Nephron progenitor cell (in vitro differentiated cells): ENCODE measurements at places on chromosomes 13 and 19.

DNA sequence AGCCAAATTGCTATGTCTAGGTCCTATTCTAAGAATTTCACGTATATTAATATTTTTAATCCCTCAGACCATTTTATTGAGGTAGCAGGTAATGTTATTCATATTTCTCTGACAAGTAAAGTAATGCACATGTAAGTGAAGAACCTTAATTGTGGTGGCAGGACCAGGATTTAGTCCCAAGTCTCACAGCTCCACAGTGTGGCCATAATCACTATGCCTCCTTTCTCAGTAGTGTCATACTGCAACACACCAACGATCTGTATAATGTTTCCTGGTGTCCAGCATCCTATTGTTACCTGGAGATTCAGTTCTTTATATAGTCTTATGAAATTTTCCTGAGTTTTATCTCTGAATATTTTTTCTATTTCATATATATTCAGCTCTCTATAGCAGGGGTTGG lies 340.3 kb downstream of the OLFM4 start:
- DNase-seq, result no peak

GRCh38 chr19:17112700-17113099 lies 37.1 kb downstream of the MYO9B start:
- DNase-seq, result no peak

GRCh38 chr13:74966814-74967424 lies 515.0 kb downstream of the TBC1D4 start:
- DNase-seq, result no peak

DNA sequence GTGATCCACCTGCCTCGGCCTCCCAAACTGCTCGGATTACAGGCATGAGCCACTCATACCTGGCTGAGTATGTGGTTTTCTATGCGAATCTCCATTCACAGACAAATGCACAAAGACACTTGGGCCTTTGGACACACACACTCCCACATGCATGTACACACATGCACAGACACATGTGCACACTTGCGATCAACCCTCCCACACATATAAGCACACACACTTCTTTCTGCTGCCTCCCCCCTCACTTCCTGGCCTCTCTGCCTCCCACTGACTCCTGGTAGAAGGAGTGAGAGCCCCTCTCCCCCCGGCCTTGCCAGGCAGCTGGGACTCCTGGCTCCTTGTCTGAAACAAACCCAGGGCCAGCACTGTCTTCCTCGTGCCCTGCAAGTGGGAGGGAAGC lies 29.3 kb upstream of the PLEKHF1 start:
- DNase-seq, result no peak

GRCh38 chr19:18417250-18418028 lies 1.8 kb upstream of the SSBP4 start:
- peak; percentile 78 for DNase-seq

- DNase-seq, result no peak
Observed at GRCh38 chr19:29562299-29563297, 36.8 kb downstream of the VSTM2B start.

- DNase-seq, result no peak
Observed at GRCh38 chr13:85373322-85373721, 425.9 kb downstream of the SLITRK6 start.

DNA sequence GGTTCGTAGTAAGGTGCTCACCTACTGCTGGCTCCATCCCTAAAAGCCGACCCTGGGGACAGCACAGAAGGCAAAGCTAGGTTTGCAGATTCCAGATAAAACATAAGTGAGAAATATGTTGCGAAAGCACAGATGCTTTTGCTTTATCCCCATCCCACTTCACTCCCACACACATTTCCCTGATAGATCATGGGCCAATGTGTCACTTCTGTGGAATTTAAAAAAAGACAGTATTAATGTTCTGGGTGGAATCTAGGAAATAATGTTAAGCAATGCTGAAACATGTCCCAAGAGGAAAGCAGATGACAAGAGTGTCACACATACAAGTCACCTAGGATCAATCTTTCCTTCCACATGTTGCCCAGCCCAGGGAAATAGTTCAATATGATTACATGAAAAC lies 661.0 kb upstream of the MIR17HG start:
- no peak for DNase-seq

GRCh38 chr13:30576528-30576927 lies 41.2 kb upstream of the USPL1 start:
- DNase-seq, result no peak
